Activated T-cell treated with anti-CD3 and anti-CD28 coated beads, Interleukin-2, amount 50 U/mL, for 24 hours (primary cell): ENCODE measurements at places on chromosomes 12 and 14.

- H3K4me1 ChIP-seq: no peaks in the 10 kb centered on the region
- no peak for DNase-seq
- H3K36me3 ChIP-seq: no peaks in the 10 kb centered on the region
- peaks cover 2% of the 10 kb centered on the region for H3K27me3 ChIP-seq
- no peak overlapping the region for H3K4me3 ChIP-seq
- no peak overlapping the region for H3K27ac ChIP-seq
These were observed 362.1 kb upstream of the STXBP6 start for GRCh38 chr14:25411781-25412757.

GRCh38 chr14:61663312-61663979 is 31.9 kb upstream of the HIF1A start:
- peaks cover 73% of the 10 kb centered on the region for H3K4me1 ChIP-seq
- H3K27me3 ChIP-seq: no peaks in the 10 kb centered on the region
- H3K27ac ChIP-seq: peak overlapping the region; percentile 98
- no peaks in the 10 kb centered on the region for H3K36me3 ChIP-seq

DNA sequence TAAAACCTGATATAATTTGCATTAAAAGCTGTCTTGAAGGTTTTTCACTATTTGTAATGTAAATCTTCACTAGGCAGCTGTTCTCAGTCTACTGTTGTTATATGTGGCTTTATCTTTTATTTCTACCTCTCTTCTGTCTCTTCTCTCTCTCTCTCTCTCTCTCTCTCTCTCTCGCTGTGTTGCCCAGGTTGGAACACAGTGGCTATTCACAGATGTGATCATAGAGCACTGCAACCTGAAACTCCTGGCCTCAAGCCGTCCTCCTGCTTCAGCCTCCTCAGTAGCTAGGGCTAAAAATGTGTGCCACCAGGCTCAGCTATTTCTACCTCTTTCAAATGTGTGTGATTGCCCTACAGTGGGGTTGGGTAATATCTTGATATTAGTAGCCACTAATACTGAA is 21.1 kb downstream of the FUT8 start:
- peaks cover 55% of the 10 kb centered on the region for H3K36me3 ChIP-seq
- no peak overlapping the region for H3K27ac ChIP-seq
- H3K4me1 ChIP-seq: peaks cover 60% of the 10 kb centered on the region
- H3K4me3 ChIP-seq: no peak overlapping the region
- DNase-seq: no peak
- no peaks in the 10 kb centered on the region for H3K27me3 ChIP-seq

DNA sequence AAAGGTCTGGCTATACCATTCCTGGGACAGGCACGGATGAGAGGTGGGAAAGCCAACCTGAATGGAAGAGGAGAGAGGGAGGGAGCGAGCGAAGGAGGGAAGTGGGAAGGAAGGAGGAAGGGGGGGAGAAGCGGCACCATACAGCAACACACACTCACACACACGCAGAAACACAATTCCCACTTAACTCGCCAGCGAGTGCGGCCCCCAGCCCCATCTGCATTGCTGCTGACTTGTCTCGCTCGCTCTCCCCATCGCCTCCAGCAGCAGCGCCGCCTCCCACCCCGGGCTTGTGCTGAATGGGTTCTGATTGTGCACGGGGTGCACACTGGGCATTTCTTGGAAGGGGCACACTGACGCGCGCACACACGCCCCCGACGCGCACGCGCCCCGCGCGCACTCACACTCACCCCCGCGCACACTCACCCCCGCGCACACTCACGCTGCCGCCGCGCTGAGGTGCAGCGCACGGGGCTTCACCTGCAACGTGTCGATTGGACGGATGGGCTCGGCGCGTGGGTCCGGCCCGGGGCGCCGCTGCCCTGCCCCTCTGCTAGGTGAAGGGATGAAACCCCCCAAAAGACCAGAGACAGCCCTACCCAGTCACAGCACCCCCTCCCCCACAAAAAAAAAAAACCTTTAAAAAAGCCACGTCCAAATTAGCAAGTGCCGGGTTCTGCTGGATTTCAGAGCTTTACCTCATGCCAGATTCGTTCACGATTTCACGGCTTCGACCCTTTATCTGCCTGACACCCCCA is 685 bp downstream of the GRIN2B start:
- no peak overlapping the region for H3K27ac ChIP-seq
- peaks cover 11% of the 10 kb centered on the region for H3K4me1 ChIP-seq
- H3K36me3 ChIP-seq: no peaks in the 10 kb centered on the region
- peak overlapping the region; percentile 10 for H3K4me3 ChIP-seq
